ENCODE measurements at places on chromosomes 7 and 10. TPM values are rescaled to one million over a fixed set of nuclear protein-coding genes. Genes with fewer than 3 reads are reported as not detected.

UPK3B gene
- 1.2 TPM for total RNA-seq

HTR5A gene
- total RNA-seq, result not detected

PDK4 gene
- total RNA-seq, result 77.4 TPM

CYCS gene
- total RNA-seq, result 46.6 TPM

AOAH gene
- 3.3 TPM for total RNA-seq

PMS2 gene
- total RNA-seq, result 4.4 TPM

LHPP gene
- total RNA-seq, result 52.0 TPM

Measured in left lobe of liver (tissue), 2 donors.